ENCODE measurements at places on chromosomes 3 and 15.
A peak's percentile ranks its signal among the peaks of the same experiment; 100 is the strongest.

- DNase-seq: peak; percentile 37
Measured at GRCh38 chr3:4983739-4984510, 4.7 kb downstream of the BHLHE40 start.

- DNase-seq: no peak
Measured at GRCh38 chr15:43194795-43195194, 9.6 kb downstream of the CCNDBP1 start.

DNA sequence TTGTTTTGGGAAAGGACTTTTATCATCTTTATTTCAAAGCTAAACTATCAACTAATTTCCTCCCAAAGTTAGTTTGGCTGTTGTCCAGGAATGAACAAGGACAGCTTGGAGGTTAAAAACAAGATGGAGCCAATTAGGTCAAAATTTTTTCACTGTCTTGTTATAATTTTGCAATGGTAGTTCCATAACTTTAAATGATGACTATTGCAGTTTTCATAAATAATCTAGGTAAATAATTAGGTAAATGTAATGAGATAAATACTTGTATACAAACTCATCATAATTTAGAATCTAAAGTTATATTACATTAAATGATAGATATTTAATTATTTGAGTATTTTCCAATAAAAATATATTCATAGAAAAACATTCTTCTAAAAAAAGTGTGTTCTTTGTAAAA lies 68.3 kb upstream of the DAZL start:
- no peak for DNase-seq

- DNase-seq: no peak
Measured at GRCh38 chr15:65638109-65638508, 16.4 kb downstream of the SLC24A1 start.

GRCh38 chr3:175335229-175335628 lies 476.1 kb downstream of the NAALADL2 start:
- no peak for DNase-seq

DNA sequence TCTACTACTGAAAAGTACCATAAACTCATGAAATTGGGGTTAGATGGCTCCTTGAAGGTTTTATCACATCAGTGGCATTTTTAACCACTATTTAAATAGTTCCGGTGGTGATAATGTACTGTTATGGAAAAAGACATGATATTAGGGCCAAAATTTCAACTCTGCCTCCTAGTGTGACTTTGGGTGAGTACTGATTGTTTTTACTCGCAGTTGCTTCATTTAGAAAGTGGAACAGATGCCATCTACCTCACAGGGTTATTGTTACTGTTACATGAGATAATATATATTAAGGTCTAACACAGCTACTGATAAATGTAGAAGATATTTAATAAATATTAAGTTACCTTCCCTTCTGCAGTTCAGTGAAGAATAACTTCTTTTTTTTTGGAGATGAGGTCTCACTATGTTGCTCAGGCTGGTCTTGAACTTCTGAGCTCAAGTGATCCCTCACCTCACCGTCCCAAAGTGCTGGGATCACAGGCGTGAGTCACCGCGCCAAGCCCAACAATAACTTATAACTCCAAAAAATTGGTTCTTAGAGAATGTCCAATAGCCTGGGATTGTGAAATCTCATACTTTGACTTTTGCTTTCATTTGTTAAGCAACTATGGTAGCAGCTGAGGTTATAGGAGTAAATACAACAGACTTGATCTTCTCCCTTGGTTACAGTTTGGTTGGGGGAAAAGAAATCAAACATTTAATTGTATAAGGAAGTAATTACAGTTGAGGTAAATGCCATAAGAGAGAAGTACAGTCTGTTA lies 48.3 kb downstream of the MEF2A start:
- no peak for DNase-seq

DNA sequence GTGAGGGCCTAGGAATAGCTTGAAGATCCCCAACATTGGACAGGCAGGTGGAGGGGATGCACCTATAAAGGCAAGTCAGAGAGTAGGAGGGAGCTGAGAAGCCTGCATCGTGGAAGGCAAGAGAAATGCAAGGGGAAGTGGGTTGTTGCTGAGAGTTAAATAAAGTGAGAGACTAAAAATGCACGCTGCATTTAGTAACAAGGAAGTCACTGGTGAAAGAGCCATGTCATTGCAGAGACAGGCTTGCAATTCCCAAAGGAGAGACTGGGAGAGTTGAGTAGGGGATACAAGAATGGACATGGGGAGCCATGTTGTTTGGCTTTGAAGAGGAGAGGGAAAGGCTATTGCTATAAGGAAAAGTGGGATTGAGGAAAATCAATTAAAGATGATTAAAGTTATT lies 77.0 kb upstream of the HEG1 start:
- no peak for DNase-seq

Measured in activated naive CD8-positive, alpha-beta T cell treated with anti-CD3 and anti-CD28 coated beads, Interleukin-2, amount 50 U/mL, for 16 hours (primary cell).